ENCODE measurements at places on chromosomes 2 and 18. TPM values are rescaled to one million over a fixed set of nuclear protein-coding genes. Genes with fewer than 3 reads are reported as not detected.

The MLPH gene
- 14.7 TPM for total RNA-seq

- no peak for DNase-seq
Observed at GRCh38 chr2:26986576-26986975, 16.1 kb downstream of the MAPRE3 start.

- no peak for DNase-seq
Observed at GRCh38 chr2:40725040-40725439, 273.1 kb upstream of the SLC8A1 start.

GRCh38 chr2:212357606-212358005 is 181.0 kb downstream of the ERBB4 start:
- DNase-seq, result no peak

The SERPINB4 gene
- total RNA-seq, result 15.7 TPM

DNA sequence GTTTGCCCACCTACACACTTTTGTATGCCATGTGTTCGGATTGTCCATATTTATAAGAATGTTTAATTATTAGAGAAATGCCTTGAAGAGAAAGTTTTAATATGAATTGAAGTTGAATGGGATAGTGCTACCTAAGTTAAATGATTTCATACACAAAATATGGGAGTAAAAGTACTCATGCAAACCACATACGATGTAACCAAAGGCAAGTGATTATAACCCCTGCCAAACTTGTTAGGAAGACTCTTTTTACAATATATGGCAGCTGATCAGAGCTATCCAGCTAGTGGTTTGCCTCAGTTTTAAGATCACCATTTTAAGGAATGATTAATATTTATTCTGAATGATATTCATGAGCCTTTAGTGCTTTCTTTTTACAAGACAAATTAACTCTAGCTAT is 106.7 kb downstream of the MYO1B start:
- DNase-seq, result no peak

DNA sequence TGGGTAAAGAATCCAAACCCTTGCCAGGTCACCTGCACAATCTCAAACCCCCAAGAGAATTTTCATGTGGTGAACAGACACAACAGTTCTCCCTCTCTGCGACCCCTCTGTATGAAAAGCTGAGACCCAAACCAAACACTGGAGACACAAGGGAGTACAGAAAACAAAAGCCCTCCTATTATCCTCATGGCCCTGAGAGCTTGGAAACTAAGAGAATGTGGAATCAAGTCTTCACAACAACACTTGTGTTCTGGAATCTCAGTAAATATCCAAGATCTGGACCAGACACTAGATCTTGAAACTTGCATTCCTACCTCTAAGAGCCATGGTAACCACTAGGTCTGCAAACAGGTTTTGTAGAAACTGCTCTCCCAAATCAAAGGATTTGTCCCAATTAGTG is 50.1 kb upstream of the CCDC150 start:
- no peak for DNase-seq

DNA sequence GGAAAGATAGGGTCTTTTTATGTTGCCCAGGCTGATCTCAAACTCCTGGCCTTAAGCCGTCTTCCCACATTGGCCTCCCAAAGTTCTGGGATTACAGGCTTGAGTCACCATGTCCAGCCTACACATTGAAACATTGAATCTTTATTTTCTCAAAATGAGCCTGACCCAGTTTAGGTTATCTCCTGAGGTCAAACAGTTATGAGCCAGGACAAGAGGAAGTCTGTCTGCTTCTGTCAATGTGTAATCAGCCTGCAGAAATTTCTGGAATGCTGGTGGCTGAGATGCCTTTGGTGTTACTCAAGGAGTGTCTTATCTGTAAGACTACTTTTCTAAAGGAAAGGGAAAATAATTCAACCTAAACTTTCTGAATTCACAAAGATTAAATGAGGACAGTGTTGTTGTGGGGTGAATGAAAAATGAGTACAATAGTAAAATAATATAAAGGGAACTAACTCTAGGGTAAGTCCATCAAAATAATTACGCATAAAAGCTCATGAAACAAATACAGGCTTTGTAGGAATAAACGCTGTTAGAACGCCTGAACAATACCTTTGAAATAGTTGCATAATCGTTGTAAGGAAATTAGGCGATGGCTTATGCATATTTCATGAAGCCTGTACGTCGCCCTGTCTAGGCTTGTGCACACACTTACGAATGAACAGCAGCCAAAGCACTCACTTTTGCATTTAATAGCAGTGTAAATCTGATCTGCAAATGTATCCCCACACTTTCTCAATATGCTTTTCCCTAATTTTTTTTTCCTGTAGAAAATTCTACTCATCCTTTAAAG is 260.8 kb downstream of the RDH14 start:
- DNase-seq, result peak; percentile 98

The TWSG1 gene
- total RNA-seq, result 25.8 TPM

The HJURP gene
- total RNA-seq, result under 0.01 TPM

GRCh38 chr2:176879426-176879995 is 333.1 kb upstream of the HNRNPA3 start:
- no peak for DNase-seq

GRCh38 chr2:120737340-120738101 is 1.9 kb downstream of the GLI2 start:
- DNase-seq, result peak; percentile 39

GRCh38 chr2:61770298-61770697 is 83.6 kb downstream of the FAM161A start:
- DNase-seq, result peak; percentile 72

DNA sequence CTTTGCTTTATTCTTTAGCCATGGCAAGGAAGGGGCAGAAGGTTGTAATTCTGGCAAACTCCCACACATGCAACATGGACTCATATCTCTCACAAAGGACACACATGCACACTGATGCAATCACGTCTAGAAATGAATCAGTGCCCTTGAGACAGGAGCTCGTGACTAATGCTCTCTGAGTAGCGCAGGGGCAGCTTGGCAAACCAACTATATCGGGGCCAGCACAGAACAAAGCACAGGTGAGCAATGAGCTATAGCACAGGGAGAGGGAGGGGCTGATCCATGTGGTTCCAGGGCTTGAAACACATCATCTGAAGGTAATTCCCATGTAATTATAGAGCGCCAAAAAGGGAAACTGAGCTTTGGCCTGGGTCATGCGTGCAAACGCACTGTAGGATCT is 165.2 kb upstream of the KLF7 start:
- DNase-seq, result peak; percentile 100

The LCT gene
- under 0.01 TPM for total RNA-seq

The CXCR2 gene
- total RNA-seq, result not detected

- DNase-seq, result no peak
Observed at GRCh38 chr2:70709275-70710037, 58.5 kb downstream of the ADD2 start.

GRCh38 chr2:197986977-197987376 is 182.6 kb downstream of the PLCL1 start:
- DNase-seq, result no peak

The CD28 gene
- total RNA-seq, result not detected

The MAP3K19 gene
- not detected for total RNA-seq

DNA sequence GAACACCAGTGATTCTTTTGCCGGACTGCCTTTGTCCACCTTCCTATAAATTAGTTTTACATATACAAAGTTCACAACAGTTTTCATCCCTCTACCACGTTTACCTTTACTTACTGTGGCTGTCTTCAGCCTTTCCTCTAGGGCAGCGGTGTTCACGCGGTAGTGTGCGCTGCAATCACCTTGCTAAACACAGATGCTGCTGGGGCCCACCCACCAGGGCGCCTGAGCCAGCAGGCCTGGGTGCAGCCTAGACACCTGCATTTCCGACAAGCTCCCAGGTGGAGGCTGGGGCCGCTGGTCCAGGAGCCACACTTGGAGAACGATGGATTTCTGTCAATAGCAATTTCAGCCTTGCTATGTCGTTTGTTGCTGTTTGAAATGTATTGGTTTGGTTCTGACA is 83.1 kb downstream of the NDUFA10 start:
- DNase-seq, result no peak

DNA sequence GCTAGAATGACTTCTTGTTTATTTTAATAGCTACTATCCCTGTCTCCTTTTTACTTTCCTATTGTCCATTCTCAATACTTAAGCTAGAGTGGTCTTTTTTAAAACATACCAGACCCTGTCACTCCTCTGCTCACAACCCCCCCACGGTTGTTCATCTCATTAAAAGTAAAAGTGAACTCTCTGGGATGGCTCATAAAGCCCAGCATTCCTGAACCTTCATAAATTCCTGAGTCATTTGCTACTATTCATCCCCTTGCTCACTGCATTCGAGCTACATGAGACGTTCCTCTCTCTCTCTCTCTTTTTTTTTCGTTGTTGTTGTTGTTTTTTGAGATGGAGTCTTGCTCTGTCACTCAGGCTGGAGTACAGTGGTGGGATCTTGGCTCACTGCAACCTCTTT is 148.7 kb upstream of the DSEL start:
- peak; percentile 29 for DNase-seq

GRCh38 chr2:129892360-129892759 is 87.1 kb upstream of the RAB6C start:
- DNase-seq, result no peak

GRCh38 chr2:202377207-202377761 is 1.2 kb downstream of the BMPR2 start:
- DNase-seq, result no peak

The SMIM21 gene
- not detected for total RNA-seq

The MRPS9 gene
- total RNA-seq, result 35.6 TPM

The MALL gene
- 33.7 TPM for total RNA-seq

DNA sequence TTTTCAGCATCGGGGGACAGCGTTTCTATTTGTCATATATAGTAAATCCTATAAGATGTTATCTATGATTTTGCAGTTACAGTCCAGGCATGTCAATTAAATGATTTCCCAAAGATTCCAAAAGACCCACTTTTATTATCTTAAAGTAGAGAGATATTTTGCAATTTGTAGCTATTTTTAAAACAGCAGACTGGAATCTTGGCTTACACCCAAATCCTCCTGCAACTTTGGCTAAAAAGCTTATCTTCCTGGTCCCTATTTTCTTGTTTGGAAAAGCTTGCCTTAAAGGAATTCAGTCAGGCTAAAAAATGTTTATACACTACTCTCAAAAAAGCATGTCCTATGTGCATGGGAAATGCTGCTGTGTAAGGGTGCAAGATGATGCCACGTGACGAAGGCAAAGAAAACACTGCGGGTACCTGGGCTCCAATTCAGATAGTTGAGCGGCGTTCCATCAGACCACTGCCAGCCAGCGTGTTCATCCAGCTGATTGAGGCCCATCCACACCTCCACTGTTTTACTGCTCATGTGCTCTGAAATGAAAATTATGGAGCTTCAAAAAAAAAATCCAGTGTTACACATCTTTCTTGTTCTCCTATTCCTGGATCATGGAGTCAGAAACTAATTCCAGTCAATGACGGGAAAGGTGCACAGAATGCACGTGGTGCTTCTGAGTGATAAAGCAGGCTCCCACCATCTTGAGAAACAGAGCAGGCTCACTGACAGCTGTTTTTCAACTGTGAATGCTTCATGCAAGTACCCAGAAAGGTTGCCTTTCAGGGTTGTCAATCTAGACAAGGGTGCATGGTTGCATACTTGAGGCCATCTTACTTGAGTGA is 33.8 kb downstream of the PLA2R1 start:
- DNase-seq, result no peak

The CGREF1 gene
- total RNA-seq, result 0.53 TPM

DNA sequence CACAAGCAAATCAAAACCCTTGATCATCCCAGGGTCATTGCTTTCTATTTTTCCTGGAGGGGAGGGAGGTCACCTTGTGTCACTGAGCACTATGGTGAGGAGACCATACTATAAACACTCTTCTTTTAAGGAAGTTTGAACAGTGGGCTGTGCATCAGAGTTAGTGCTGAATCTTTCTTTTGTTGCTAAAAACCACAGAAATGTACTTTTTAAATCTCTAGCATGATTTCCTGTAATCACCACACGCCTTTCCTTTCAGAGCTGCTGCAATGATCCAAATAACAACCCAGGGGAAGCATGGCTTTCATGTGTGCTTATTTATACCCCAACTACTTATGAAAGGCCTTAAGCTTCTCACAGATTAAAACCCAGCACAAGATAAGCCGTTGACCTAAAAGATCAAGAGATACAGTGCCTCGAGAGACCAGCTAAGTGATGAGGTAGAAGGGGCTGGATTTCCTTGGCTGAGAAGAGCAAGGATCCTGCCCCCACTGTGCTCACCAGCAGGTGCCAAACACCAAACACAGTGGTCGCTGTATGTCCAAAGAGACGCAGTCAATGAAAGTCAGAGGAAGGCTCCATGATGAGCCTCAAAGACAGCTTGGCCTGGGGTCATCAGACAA is 34.7 kb downstream of the TRABD2A start:
- no peak for DNase-seq

DNA sequence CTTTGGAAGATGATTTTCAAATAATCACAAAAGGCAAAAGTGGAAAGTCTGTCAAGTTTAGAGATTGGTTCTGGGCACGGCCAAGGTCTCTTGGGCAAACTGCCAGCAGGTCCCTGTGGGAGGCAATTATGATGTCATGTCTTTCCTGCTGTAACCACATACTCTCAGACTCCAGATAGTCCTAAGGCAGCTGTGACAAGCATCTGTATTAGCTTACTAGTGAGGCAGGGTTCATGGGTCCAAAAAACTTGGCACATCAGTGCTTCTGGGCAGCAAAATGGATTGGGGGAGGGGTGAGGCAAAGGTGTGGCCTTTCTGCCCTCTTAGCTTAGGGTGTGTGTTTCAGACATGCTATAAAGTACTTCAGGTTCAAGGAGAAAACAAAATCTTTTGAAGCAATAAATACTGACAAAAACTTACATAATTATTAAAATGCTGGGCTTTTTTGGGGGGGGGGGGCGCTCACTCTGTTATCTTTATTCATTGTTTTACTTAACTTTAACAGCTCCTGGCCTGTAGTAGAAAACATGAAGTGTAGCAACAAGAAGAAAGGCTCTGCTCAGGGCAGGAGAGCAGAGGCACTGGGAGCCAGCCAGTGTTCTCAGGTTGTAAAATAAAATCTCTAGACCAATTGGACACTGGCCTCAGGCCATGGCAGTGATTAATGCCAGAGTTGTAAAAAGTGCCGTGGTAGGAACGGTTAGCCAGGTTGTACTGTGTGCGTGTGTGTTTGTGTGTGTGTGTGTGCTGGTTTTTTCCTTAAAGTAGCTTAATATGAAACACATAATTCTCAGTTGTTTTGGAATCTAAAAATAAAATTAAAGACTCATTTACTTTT is 14.3 kb upstream of the TANC1 start:
- peak; percentile 75 for DNase-seq

The DRC1 gene
- not detected for total RNA-seq

GRCh38 chr2:46557788-46558187 is 78.4 kb downstream of the TMEM247 start:
- no peak for DNase-seq

DNA sequence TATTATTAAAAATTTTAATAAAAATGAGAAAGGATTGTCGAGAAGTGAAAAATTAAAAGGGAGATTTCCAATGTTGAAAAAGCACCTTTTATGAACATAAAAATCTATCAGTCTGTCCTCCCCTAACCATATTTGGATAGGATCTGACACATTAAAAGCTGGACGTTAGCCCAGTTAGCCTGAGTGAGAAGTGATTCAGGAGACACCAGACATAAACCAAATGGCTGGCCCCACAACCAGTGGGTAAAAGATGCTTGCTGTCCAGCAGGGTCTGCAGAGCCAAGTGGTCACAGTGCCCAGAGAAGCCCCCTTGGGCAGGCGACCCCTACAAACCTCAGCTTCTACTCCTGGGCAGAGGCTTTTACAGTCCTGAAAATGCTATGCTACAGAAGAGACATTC is 253.8 kb upstream of the LYPD1 start:
- peak; percentile 8 for DNase-seq

GRCh38 chr2:105792561-105792960 is 47.8 kb downstream of the NCK2 start:
- DNase-seq, result no peak

All from bronchial epithelial cell (primary cell).